A172 (cell line): ENCODE measurements at places on chromosomes 13 and 19. TPM values are rescaled to one million over a fixed set of nuclear protein-coding genes. Genes with fewer than 3 reads are reported as not detected.
A peak's percentile ranks its signal among the peaks of the same experiment; 100 is the strongest.

Gene ADM5
- total RNA-seq: 2.7 and 3.2 TPM in 2 replicates

Gene ERICH6B
- not detected in 2 replicates for total RNA-seq

Gene HSH2D
- total RNA-seq: not detected in 2 replicates

Gene SYDE1
- 61.6 and 65.7 TPM in 2 replicates for total RNA-seq

Gene CEACAM20
- total RNA-seq: not detected in 2 replicates

Gene KRTDAP
- total RNA-seq: not detected in 2 replicates

Gene SPINT2
- total RNA-seq: 0.41 and 0.60 TPM in 2 replicates

Gene FFAR1
- total RNA-seq: not detected in 2 replicates

Gene IL11
- 8.4 and 9.4 TPM in 2 replicates for total RNA-seq

Gene TMC4
- not detected in 2 replicates for total RNA-seq

DNA sequence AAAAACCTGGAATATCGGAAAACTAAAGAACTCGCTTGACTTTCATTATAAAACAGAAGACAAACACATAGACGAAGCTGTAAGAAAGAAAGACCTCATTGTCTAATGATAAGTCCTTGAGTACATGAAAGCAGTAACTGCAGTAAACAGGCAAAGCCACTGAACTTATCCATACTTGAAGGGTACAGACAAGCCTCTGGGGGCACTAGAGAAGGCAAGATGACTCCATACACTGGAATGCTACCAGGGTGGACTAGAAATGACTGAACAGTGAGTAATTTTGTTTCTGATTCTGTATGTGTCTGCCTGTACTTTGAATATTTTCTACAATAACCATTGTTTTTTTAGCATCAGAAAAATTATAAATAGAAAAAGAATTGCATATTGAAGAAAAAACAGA, 507.9 kb downstream of the UQCRFS1 start:
- DNase-seq: peak; percentile 90

DNA sequence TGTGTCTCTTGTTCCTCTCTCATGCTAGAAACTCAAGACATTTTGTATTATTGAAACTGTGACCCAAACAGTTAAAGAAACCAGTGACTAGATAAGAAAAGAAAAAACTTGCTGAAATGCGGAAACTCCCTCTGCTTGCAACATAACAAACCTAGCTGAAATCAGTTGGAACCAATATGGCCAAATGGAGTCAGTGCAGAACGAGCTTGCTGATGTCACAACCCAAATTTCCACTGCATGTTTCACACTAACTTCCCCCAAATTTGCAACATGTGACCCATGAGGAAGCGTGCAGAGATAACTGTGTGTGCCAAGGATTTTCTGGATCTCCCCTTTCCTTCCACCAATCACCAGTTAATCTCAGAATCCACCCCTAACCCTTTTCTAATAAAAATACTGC, 208.0 kb downstream of the DLEU7 start:
- no peak for DNase-seq

DNA sequence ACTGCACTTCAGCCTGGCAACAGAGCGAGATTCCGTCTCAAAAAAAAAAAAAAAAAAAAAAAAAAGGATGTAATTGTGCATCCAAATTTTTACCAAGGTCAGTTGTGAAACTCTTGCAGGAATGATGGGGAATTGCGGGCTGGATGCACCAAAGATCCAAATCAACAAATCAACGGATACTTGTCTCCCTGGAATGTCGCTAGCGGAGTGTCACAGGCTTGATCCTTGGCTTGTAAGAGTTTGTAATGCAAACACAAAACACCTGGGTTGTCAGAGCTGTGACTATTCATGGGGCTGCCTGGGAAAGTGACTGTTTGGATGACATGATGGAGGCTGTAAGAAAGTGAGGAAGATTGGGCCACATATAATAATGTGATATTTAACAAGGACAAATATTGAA, 4.2 kb downstream of the KANK3 start:
- no peak for DNase-seq

DNA sequence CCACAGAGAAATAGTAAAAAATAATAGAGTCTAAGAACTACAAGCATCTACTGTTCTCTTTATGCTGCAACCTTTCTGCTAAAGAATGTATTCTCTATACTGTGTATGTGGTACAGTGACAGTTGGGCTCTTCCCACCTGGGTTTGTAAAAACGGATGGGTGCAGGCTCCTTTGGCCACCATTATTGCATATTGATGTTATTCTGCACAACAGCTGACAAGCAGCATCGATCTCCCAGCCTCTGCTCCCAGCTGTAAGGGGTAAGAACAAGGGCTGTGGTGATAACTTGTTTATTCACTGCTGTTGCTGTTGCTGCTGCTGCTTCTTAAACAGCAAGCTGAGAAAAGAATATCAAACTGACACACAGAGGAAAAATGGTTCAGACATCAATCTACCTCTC, 56.1 kb downstream of the KCNRG start:
- DNase-seq: no peak

GRCh38 chr13:79423801-79424642, 18.0 kb upstream of the RBM26 start:
- DNase-seq: peak; percentile 54

- no peak for DNase-seq
Measured at GRCh38 chr13:110349239-110349638, 42.2 kb downstream of the COL4A2 start.

DNA sequence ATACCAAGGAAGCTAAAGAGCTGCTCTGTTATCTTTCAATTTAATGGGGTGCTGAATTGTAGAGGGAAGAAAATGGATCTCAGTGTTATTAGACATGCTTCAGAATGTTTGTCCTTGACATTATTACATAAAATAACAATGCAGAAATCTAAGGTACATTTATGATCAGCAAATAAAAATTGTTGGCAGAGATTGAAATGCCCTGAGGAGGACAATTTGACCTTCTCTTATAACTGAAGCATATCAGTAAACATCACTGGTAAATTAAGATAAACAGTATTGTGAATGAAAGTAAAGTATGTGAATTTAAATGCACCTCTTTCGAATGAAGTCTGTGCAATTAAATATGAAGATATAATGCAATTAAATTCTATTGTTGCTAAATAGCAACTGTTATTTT, 1362.1 kb upstream of the ATXN8OS start:
- DNase-seq: no peak

GRCh38 chr19:23971598-23971997, 56.9 kb downstream of the ZNF726 start:
- no peak for DNase-seq

DNA sequence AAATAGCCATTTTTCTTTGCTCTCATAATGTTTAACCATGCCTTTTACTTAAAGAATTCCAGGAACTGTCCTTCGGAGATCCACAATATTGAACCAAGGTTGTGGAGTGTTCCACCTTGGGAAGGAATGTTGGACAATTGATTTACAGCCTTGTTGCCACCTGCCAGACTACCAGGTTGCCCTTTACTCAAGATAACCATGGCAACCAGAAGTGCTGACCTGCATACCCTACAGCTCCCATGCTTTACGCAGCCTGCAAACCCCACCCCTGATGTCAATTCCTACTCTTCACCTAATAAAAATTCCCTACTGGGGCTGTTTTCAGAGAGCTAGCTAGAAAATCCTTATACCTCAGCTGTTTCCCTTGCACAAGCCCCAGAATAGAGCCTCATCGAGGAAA, 151.0 kb upstream of the RXFP2 start:
- no peak for DNase-seq

DNA sequence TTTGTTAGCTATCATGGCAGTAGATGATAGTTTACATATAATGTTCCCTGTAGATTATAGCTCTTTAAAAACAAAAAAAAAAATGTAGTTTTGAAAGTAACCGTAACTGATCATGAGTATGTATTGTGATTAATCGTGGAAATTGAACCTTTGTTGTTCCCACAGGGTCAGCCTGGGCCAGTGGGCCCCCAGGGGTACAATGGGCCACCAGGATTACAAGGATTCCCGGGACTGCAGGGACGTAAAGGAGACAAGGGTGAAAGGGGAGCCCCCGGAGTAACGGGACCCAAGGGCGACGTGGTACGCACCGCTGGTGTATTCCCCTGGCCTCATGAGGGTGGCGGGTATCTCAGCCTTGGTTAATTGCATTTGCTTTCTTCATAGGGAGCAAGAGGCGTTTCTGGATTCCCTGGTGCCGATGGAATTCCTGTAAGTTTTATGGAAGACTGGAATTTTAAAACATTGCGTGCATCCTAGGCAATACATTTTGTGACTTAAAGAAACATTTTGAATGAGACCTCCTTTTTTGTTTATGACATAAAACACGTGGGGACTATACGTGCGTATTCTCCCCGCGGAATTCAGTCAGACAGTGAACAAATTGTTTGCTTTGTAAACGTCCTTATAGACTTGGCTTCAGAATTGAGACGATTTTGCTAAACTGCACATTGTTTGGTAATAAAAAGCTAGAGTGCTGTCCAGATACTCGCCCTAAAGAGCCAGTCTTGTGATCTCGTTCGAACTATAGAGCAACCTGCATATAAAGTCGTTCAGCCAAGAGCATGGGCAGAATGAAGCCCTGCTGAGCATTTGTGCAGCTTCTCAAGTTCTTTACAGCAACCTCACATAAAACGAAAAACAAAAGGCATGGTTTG, 117.7 kb downstream of the COL4A2 start:
- DNase-seq: no peak

DNA sequence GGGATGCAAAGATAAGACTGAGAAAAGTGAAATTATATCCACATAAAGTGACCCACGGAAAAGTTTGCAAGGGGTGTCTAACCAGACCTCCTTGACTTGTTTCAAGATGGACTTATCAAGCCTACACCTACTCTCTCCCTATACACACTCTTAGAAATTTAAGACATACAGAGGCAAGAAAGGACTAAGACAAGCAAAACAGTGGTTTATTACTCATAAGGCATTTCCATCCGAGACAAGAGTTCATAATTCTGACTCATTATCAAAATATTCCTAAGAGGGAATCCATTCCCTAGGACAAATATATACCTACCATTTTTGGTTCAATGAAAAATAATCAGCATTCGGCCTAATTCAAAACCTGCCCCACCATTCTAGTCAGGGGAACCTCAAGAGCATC, 232.6 kb upstream of the GPC6 start:
- peak; percentile 23 for DNase-seq

DNA sequence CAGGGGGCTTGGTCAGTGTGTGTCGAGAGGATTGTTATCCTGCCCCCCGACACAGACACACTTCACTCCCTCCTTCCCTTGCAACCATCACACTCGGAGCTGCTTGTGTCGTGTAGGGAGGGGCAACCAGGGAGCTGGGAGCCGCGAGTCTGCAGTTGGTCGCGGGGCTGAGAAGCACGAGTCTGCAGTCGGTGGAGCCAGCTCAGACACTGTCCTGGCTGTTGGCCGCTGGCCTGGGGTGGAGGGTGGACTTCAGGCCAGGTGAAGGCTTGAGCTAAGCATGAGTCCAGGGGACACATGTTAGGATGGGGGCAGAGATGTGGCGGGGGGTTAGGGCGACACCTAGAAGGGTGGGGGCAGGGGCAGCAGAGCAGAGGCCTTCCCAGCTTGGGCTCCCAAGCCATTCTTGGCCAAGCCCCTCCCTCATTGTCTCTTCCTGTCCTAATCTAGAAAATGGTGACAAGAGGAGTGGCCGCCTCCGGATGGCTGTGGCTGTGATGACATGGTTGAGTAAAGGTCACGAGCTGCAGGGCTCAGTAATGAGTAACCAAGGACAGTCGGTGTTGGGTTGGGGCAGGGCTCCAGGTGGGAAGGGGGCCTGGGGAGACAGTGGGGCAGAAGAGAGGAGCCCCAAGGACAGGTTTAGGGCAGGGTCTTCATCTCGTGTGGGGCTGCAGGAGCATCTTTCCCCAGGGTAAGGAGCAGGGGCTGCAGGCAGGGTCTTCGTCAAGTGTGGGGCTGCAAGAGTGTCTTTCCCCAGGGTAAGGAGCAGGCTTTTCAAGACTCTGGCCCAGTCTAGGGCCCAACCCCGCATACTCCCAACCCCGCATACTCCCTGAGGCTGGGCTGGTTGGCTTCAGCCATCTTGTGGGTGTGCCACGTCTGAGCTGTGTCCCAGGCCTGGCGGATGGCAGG, 8.6 kb downstream of the PPP5C start:
- DNase-seq: no peak

GRCh38 chr13:27924529-27925141, 4.8 kb downstream of the PDX1 start:
- DNase-seq: no peak

GRCh38 chr13:79647533-79647932, 166.6 kb downstream of the NDFIP2 start:
- no peak for DNase-seq

DNA sequence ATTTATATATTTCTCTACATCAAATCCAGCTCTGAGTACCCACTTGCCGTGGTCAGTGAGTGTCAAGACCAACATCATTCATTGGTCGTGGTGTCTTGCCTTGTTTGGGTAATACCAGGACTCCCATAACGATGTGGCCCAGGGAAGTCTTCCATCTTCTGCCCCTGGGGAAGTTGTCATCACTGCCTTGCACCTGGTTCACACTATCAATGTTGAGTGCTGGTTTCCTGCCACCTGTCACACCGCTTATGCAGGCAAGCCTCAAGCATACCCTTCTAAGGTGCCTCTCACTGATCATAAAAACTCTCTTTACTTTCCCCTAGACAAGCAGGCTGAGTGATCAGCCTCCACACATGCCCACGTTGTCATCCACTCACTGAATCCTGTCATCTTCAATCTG, 382.4 kb downstream of the KCTD12 start:
- DNase-seq: no peak

DNA sequence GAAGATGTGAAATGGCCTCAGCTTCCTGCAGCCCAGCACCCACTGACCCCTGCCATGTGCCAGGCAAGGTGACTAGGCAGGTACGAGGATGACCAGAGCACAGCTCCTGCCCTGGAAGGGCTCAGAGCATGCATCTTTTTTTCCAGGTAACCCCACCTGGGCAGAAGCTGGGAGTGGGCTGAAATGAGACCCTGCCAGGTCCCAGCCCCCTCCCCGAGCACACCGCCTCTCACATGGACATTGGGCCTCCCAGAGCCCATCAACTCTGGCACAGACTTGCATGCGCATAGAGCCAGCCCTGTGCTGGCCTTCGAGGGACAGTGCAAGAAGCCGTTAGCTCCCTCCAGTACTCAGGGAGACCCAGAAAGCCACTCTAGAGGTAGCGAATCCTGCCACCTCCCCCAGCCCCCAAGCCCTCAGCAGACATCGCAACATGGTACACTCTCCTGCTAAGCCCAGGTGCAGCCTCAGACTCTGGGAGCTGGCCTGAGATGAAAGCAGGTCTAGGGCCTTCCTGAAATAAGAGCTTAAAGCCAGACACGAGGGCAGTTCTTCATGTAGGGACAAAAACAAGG, 8.9 kb upstream of the VSTM2B start:
- no peak for DNase-seq

DNA sequence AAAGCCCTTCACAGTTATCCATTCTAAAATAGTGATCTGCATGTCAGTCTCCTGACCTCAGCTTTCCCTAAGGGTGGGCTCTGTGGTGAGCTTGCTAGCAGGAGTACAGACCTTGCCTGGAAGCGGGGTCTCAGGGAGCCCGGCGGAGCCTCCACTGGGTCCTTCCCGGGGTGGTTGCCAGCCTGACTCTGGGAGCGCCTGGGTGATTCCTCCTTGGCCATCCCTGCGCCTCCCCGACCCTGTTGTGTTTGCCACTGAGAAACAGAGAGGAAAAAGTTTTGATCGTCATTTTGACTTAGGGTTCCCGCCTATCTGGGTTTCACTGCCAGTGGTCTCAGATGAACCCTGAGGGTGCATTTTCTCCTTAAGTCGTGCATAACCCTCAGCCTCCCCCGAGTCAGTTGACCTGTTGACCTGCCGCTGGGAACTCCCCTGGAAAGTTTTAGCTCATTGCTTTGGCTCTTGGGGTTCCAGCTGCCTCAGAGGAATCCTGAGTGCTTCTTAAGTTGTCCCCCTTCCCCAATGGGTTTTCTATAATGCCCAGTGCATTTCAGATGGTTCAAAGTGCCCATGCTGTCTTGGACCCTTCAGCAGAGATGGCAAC, 117.8 kb downstream of the RAB20 start:
- no peak for DNase-seq

- no peak for DNase-seq
Measured at GRCh38 chr19:1955171-1956121, 14.5 kb downstream of the CSNK1G2 start.
